ENCODE measurements at places on chromosomes 5 and 9.

DNA sequence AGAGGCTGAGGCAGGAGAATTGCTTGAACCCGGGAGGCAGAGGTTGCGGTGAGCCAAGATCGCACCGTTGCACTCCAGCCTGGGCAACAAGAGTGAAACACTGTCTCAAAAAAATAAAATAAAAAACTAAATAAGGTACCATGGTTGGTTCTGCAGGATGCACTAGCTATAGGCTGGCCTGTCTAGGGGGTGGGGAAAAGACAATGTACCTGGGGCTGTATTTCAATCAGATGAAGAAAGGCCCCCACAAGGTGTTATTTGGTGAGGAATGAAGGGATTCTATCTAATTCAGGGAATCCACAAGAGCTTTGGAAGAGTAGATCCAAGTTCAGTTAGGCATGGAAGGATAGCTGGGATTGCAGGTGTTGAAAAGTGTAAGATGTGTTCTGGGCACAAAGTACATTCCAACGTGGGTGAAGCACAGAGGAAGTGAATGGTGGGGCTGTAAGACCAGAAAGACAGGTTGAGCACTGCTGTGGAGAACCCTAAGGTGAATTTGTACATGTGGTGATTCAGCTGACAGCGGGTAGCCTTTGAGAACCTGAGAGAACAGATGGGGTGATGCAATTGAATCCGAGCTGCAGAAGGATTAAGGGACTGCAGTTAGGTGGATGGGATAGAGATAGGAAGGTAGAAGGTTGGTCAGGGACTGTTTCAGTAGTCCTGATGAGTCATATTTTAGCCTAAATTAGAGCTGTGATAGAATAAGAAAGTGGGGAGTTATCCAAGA lies 71.8 kb downstream of the CAST start:
- DNase-seq, result no peak

GRCh38 chr9:101387871-101388506 lies 3.2 kb upstream of the BAAT start:
- DNase-seq, result peak; percentile 41

DNA sequence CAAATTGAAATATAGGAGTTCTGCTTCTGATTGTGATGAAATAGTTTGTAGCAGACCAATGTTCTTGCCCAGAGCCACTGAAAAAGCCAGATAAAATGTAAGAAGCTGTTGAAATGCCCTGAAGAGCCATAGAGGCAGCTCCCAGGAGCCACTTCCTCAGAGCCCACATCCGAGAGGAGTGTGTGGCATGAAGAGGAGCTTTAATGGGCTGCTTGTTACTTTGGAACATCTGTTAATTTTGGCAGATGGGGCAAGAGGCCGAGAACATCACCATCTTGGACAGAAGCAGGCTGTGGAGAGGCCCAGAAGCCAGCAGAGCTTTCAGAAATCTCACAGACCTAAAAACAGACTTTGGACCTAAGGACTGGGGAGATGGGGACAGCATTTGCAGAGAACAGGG lies 370.8 kb downstream of the GADD45G start:
- no peak for DNase-seq

- no peak for DNase-seq
Measured at GRCh38 chr9:97237311-97237786, 70.1 kb upstream of the CCDC180 start.

GRCh38 chr5:111635916-111636570 lies 121.0 kb downstream of the NREP start:
- DNase-seq, result no peak

DNA sequence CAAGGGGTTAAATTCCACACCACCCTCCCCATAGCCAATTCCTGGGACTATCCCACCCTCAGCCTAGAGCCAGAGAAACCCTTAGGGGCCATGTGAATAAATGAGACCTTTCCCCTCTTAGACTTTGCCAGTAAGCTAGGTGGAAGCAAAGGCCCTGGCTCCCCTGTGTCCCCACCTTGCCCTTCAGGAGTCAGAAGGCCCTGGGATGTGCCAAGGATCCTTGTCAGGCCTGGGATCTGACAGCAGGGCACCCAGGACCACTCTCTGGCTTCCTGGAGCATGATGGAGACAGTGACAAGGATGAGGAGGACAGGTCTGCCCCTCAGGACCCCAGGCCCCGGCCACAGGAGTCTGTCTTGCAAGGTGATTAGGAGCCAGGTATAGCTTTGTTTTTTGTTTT lies 125.0 kb upstream of the HAND1 start:
- DNase-seq, result no peak
